ENCODE measurements at places on chromosomes 12 and 14. TPM values are rescaled to one million over a fixed set of nuclear protein-coding genes. Genes with fewer than 3 reads are reported as not detected.

USP44 gene
- 0.25 TPM for total RNA-seq

- peaks cover 10% of the 10 kb centered on the region for H3K36me3 ChIP-seq
- peaks cover 31% of the 10 kb centered on the region for H3K4me1 ChIP-seq
- H3K27ac ChIP-seq: no peak overlapping the region
Observed at GRCh38 chr12:122102331-122102730, 23.8 kb downstream of the MLXIP start.

AJUBA gene
- total RNA-seq: 110 TPM

DNA sequence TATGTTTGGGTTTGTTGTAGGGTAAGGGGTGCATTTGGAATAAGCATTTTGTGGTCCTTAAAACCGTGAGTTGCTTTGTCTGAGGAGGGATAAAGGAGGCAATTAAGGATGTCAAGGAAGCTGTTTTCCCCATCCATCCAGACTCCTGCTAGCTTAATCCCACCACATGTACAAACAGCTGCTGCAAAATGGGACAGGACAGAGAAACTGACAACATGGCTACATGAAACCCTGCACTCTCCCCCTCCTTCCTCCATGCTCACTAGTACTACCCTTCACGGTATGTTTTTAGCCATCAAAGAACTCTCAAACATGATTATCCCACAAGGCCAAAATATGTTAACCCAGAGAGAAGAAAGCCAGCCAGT is 20.6 kb downstream of the ST8SIA1 start:
- no peaks in the 10 kb centered on the region for H3K27me3 ChIP-seq
- no peak overlapping the region for H3K4me3 ChIP-seq
- H3K4me1 ChIP-seq: peaks cover 4% of the 10 kb centered on the region
- no peak for DNase-seq
- H3K27ac ChIP-seq: no peak overlapping the region

GRCh38 chr12:84874125-84874824 is 38.3 kb downstream of the SLC6A15 start:
- H3K27me3 ChIP-seq: no peaks in the 10 kb centered on the region
- no peak overlapping the region for H3K4me3 ChIP-seq
- no peak overlapping the region for H3K27ac ChIP-seq
- H3K36me3 ChIP-seq: no peaks in the 10 kb centered on the region
- DNase-seq: no peak
- H3K4me1 ChIP-seq: no peaks in the 10 kb centered on the region

DNA sequence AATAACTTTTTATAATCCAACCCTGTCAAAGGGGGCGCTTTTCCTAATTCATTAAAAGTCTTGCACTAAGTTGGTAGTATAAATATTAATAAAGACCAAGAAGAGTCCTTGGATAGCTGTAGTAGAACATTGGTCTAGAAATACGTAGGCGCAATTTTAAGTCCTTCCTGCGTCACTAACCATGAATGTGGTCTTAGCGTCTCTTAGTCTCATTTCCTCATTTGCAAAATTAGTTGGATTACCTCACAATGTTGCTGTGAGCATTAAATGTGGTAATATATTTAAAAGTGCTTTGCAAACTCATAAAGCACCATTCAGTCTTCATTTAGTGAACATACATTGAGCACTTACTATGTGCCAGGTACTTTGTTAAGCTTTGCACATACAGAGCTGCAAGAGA is 149.7 kb downstream of the AEBP2 start:
- no peak for DNase-seq
- H3K27ac ChIP-seq: no peak overlapping the region
- H3K4me3 ChIP-seq: no peak overlapping the region
- H3K36me3 ChIP-seq: peaks cover 13% of the 10 kb centered on the region

RHEBL1 gene
- 0.43 TPM for total RNA-seq

- no peak overlapping the region for H3K4me3 ChIP-seq
- H3K27ac ChIP-seq: peak overlapping the region; percentile 77
- H3K4me1 ChIP-seq: peaks cover 28% of the 10 kb centered on the region
Observed at GRCh38 chr12:105672121-105672975, 341.9 kb downstream of the C12orf75 start.

GRCh38 chr12:82756303-82756702 is 69.6 kb downstream of the TMTC2 start:
- no peaks in the 10 kb centered on the region for H3K27me3 ChIP-seq
- H3K27ac ChIP-seq: no peak overlapping the region
- H3K36me3 ChIP-seq: no peaks in the 10 kb centered on the region
- no peak overlapping the region for H3K4me3 ChIP-seq
- peaks cover 46% of the 10 kb centered on the region for H3K4me1 ChIP-seq

SERPINA5 gene
- 0.16 TPM for total RNA-seq

GRCh38 chr14:76304536-76305267 is 71.2 kb upstream of the ESRRB start:
- no peak overlapping the region for H3K4me3 ChIP-seq
- H3K4me1 ChIP-seq: peaks cover 4% of the 10 kb centered on the region
- no peak overlapping the region for H3K27ac ChIP-seq
- H3K36me3 ChIP-seq: no peaks in the 10 kb centered on the region

HOXC6 gene
- total RNA-seq: 17.4 TPM

Measured in mesothelial cell of epicardium (in vitro differentiated cells).